ENCODE measurements at places on chromosomes 1 and 21.

GRCh38 chr1:229624521-229625070 lies 1.3 kb downstream of the TAF5L start:
- no peak for DNase-seq

- DNase-seq, result no peak
Measured at GRCh38 chr1:47585141-47585902, 147.5 kb downstream of the FOXD2 start.

GRCh38 chr1:179016706-179017382 lies 8.8 kb upstream of the FAM20B start:
- DNase-seq, result no peak

GRCh38 chr1:175620376-175620775 lies 123.0 kb downstream of the TNR start:
- no peak for DNase-seq

DNA sequence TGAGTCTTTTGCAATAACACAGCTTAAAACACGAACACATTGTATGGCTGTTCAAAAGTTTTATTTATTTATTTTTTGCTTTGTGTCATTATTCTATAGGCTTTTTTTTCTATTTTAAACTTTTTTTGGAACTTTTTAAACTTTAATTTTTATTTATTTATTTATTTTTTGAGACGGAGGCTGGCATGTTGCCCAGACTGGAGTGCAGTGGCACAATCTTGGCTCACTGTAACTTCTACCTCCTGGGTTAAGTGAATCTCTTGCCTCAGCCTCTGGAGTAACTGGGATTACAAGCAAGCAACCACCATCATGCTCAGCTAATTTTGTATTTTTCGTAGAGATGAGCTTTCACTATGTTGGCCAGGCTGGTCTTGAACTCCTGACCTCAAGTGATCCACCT lies 88.3 kb upstream of the GADD45A start:
- DNase-seq, result no peak

- no peak for DNase-seq
Measured at GRCh38 chr1:8678673-8679394, 138.6 kb downstream of the RERE start.

DNA sequence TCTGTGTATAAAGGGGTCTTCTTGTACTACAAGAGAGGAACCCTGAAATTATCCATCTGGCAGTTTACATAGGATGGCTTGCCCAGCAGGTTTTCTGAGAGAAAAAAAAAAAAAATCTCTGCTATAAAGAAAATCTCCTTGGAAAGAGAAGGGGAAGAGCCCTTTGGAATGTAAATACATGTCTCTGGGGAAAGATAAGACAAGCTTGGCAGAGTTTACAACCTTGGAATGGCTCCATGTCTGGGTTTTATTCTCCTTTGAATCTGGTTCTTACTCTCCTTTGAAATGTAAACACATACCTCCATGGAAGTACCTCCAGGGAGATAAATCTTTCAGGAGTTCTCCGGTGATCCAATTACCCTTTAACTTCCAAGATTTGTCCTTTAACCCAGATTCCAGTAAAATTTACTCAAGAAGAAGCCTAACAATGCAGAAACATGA lies 45.1 kb upstream of the DNAH14 start:
- no peak for DNase-seq

DNA sequence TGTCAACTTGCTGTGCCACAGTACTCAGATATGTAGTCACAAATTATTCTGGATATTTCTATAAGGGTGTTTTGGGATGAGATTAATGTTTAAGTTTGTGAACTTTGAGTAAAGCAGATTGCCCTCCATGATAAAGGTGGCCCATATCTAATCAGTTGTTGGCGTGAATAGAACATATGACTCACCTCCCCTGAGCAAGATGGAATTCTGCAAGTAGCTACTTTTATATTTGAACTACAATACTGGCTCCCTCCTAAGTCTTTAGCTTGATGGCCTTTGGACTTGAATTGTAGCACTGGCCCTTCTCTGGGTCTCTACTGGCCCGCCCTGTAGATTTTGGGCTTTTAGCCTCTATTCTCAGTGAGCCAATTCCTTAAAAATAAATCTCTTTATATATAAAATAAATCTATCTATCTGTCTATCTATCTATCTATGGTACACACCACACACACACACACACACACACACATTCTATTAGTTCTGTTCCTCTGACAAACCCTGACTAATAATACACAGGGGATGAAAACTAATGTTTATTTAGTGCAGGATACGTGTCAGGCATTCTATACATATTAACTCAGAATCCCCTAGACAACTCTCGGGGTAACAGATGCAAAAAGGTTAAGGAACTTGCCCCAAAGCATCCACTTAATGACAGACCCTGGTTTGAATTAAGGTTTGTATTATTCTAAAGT lies 37.9 kb upstream of the PDC start:
- no peak for DNase-seq

DNA sequence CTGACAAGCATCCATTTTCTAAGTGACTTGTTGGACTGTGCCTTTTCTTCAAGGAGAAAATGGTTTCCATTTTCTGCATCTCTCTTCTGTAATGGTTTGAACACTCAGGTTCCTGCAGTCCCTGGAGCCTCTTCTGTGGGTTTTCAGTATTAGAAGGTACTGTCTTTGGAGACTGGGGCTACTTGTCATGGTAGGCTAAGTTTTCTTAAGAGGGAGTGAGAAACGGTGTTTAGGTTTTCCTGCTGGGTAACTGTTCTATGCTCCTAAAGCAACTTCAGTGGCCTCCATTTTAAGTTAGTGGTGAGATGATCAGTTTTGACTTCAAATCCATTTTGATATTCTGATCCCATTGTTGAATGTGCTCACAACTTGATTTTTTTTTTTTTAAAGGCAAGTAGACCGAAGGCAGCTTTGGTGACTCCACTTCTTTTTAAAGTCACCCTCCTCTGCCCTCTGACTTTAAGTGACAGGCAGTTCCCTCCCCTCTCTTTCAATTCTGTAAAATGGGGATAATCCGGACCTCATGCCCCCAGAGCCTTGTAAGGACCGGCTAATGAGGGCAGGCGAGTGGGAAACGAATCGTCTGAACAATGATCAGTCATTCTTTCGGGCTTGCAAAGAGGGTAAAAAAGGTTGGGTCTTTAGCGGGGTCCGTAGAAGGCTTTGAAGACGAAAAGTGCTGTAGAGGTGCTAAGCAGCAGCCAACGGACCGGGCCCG lies 1.0 kb upstream of the ARID1A start:
- DNase-seq, result no peak

- no peak for DNase-seq
Measured at GRCh38 chr1:165248969-165249571, 107.4 kb downstream of the LMX1A start.

- DNase-seq, result no peak
Measured at GRCh38 chr1:15735304-15736037, 587 bp upstream of the SLC25A34 start.

GRCh38 chr1:167520711-167521206 lies 2.4 kb upstream of the CD247 start:
- no peak for DNase-seq

GRCh38 chr1:53462193-53462592 lies 3.0 kb downstream of the DMRTB1 start:
- DNase-seq, result no peak

DNA sequence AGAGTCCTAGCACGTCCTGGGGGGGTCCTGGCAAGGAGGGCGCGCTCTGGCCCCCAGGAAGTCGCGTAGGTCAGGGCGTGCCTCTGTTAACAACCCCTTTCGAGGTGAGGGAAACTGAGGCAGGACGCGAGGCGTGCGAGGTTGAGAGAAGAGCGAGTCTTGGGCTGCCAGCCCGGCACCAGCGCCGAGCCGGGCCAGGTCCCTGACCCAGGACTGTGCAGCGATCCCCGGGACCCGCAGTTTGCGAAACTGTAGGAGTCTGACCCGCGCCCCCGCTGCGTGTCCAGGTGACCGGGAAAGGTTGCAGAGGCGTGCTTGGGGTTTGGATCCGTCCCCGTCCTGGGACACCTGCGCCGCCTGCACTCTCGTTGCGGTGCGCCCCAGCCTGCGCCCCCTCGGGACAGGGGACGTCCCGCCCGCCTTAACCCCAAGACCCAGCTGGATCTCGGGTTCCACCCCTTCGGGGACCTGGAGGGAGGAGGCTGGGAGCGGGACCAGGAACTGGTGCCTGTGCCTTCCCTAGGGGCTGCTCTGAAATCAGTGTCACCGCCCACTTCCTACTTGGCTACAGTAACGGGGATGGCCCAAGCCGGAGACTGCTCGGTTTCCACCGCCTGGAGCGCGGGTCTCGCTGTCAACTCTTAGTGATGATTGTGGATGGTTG lies 493 bp downstream of the DISC1 start:
- no peak for DNase-seq

DNA sequence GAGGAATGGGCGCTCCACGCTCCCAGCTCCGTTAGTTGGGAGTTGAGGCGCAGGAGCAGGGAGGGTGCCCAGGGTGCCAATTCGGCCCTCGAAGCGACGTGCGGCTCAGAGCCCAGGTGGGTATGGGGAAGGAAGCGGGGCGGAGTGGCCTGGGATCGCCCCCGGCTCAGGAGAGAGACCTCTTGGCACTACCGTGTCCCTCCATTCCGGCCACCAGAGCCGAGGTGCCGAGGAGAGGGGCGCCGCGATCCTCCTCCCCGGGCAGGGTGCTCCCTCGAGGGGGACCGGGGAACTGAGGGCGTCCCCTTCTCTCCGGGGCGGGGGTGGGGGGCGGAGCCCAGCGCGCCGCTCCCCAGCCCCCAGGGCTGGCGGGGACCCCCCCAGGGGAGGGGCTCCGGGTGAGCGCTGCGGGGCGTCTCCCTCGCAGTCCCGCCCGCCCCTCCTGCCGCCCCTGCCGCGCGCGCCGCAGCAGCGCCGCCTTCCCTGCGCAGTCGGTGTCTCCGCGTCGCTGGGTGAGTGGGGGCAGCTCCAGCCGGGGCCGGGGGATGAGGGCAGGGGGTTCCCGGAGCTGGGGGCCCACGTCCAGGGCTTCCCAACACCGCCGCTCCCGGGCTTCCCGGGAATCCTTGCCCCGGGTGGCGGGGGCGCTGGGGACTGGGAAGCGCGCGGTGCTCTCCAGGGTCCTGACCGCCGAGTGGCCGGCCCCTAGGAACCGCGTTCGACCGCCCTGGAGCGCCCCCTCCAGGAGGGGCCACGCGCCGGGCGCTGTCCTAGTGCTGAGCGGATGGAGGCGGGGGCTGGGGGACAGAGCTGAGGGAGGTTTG lies at the start of gene HPCA:
Gene HPCA (plus strand): TSS at position 488 of the 824 bp plus-strand sequence. CDS start 2,408 bp downstream, outside the sequence.
- DNase-seq, result no peak

DNA sequence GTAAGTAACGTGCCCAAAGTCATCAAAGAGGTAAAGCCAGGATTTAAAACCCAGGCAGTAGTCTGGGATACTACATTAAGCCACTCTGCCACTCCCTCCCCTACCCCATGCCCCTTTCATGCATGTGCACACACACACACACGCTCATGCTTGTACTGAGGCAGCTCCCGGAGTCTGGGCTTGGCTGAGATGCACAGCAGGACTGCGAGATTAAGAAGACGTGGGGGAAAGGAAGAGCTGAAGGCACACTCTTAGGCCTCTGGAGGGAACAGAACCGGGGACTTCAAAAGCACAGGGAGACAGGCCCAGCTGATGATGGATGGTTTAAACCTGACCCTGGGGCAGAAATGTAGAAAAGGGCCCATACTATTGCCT lies 98.3 kb downstream of the GLIS1 start:
- DNase-seq, result no peak
